ENCODE measurements at places on chromosomes 13 and 19.
A peak's percentile ranks its signal among the peaks of the same experiment; 100 is the strongest.

- no peak for DNase-seq
Observed at GRCh38 chr19:30093966-30094755, 152.1 kb downstream of the URI1 start.

DNA sequence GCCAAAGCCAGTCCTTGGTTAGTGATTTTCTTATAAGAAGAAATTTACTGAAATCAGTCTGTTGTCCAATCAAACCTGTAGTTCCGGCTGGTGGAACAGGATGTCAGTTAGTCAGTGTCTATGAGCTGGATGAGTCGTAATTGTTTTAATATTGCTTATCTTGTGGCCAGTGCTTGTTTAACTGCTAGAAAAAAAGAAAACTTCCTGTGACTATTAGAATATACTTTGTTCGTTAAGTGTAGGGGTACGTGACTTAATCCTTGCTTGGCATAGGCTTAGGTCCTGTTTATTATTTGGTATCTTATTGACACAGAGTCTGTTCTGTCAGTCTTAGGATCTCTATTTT lies 1484.8 kb upstream of the MIR17HG start:
- no peak for DNase-seq

DNA sequence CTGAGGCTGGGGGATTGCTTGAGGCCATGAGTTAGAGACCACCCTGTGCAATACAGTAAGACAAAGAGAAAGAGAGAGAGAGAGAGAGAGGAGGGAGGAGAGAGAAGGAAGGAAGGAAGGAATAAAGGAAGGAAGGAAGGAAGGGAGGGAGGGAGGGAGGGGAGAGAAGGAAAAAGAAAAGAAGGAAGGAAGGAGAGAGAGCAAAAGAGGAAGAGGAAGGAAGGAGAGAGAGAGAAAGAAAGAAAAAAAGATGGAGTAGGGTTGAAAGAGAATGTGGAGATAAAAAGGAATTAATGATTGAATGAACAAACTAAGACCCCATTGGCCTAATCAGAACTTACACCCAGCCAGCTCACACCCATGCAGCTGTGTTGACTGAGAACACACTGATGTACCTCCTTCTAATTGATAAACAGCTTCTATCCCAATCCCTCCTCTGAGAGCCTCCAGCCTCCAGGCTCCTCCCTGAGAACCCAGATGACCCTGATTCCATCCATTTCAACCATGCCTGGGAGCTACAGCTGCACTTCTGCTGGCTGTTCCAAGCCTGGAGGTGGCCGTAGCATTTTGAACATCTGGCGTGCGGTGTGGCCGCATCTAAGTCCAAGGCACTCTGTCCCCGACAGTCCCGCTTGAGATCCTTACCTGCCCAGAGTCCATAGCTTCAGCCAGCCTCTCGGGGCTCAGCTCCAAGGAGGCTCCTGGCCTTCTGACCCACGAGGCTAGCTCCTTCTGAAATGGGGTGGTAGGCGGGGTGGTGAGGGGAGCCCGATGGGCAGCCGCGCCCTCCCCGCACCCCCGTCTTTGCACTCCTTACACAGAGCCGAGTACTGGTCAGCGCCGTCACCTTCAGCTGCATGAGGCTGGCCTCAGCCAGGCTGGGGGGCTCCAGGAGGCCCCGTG lies 1.1 kb downstream of the PRODH2 start:
- no peak for DNase-seq

GRCh38 chr19:19051478-19052213 lies 12.1 kb upstream of the SLC25A42 start:
- DNase-seq: no peak

DNA sequence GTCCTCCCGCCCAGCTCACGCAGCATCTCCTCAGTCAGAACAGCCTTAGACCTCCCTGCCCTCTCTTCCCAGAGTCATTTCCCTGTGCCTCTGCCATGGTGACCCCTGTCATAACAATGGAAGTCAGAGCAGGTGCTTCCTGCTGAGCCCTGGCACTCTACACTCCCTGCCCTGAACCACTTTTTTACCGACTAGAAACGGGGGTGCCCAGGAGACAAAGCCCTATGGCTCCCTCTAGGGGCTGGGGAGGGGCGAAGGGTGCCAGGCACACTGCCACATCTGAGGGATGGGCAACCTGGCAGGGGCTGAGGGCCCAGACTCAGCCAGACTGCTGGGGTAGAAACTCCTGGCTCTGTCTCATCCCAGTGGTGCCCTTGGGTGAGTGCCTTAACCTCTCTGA lies 16.4 kb downstream of the ZNF574 start:
- no peak for DNase-seq

DNA sequence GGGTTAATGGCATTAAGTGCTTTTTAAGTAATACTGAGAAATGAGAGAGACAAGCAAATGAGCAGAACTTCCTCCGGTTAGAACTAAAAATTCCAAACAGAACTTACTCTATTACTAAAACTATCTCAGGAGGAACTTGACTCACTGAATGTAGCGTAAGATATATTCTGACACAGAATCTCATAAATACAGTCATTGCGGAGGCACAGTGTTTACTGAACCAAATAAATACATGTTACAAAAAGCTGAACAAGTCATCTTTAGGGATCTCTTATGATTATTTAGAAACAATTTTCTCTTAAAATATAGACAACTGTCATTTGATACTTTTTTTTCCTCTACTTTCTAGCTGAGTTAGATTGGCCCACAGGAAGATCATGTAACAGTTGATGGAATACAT lies 283.1 kb downstream of the KLF12 start:
- DNase-seq: no peak

- DNase-seq: no peak
Observed at GRCh38 chr19:48443731-48444128, 2.1 kb upstream of the GRWD1 start.

GRCh38 chr19:3304871-3305423 lies 61.4 kb upstream of the NFIC start:
- DNase-seq: peak; percentile 13

GRCh38 chr19:42032431-42032830 lies 37.6 kb downstream of the GRIK5 start:
- DNase-seq: no peak

DNA sequence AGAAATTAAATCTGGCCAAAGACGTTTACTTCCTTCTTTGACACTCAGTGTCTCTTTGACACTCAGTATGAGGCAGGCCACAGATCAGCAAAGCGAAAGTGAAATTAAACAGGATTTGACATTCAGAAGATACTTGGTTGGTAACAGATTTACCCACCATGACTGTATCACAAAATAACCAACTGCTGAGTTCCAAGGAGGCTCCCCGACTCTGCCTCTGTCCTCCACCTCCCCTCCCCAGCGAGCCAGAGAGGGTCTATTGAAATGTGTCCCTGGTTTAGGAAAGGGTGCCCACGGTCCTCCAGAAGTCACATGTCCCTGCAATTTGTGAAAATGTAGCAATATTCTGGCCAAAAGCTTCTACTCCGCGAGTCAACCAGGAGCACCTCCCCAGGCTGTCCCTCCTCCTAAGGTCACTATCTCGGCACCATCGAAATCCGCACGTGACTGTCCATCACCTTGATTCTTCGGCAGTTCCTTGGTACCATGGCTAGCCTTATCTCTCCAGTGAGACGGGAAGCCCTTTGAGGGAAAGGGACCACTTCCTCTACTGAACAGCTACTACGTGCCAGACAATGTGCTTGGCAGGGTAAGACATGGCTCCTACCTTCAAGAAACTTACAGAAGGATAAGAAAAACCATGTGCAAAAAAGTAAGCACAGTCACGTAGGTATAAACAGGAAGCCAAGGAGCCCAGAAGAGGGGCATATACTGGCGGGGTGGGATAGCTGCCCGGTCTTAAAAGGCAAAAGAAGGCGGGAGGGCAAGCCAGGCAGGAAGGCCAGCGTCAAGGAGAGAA lies 1.5 kb downstream of the N4BP2L1 start:
- no peak for DNase-seq
